Fibroblast of skin of abdomen (primary cell): ENCODE measurements at places on chromosomes 16 and 17.
A peak's percentile ranks its signal among the peaks of the same experiment; 100 is the strongest.

GRCh38 chr17:60395508-60396065 lies 3.7 kb upstream of the USP32 start:
- no peak for DNase-seq

- no peak for DNase-seq
These were observed 81.3 kb downstream of the SSH2 start for GRCh38 chr17:29848737-29849136.

GRCh38 chr17:74430385-74430705 lies 1.5 kb upstream of the GPRC5C start:
- no peak for DNase-seq

- DNase-seq, result no peak
These were observed 9.3 kb downstream of the C16orf90 start for GRCh38 chr16:3485821-3486505.

DNA sequence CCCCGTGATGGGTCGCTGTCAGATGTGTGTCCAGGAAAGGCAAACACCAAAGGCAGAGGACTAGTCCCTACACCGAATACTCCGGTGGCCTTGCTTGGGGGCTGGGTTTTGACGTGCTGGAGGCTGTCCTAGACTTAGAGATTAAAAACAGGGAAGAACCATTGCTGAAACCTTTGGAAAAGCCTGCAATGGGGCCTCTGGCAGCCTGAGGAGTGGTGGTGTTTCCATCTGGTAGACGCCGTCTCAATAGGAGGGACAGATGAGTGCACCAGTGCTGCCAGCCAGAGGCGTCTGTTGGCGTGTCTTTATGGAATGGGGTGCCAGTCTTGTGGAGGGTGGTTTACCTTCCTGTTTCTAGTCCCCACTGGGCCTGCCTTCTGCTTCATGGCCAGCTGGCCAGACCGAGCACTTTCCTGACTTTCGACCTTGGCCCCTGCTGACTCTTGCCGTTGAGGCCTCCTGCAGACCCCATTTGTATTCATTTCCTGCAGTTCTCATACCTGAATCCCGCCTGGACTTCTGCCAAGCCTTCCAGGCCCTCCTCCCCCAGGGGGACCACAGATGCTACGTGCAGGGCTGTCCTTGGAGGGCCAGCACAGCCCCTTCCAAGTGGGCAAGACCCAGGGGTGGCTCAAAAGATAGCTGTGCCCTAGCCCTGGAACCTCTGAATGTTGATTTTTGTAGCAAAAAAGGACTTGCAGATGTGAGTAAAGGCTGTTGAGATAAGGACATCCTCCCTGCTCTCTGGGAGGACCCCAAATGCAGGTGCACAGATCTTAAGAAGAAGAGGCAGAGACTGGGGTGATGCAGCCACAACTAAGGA lies 1.9 kb upstream of the DNASE1 start:
- DNase-seq, result no peak

DNA sequence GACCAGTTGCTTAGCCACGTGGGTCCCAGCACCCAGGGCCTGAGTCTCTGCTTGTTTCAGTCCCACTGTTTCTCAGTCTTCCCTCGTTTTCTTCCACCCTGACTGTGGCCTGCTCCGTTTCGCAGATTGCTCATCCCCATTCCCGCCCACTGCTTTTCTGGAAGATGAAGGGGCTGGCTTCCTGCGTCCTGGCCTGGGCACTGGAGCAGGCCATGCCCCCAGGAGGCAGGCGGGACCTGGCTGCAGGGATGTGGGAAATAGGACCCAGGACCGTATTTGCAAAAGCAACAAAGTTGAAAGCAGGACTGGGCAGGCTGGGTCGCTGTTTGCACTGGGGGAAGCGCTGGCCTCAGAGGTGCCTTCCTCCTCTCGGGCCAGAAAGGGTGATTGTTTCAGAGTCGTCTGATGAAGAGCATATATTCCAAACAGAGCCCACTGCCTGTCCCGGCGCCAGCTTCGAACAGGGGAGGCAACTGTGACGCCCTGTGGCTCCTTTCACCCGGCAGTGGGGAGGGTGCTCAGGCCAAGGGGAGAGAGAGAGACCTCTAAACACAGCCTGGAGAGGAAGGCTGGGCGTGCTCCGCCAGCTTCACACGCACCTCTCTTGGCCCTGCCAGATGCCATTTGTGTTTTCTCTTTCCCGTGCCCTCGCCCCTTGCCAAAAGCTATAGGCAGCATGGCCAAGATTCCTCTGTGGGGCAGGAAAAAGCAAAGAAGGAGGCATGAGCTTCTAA lies 108.6 kb downstream of the CMIP start:
- peak; percentile 25 for DNase-seq

- DNase-seq, result no peak
These were observed 31.2 kb downstream of the LYRM9 start for GRCh38 chr17:27862004-27862403.

DNA sequence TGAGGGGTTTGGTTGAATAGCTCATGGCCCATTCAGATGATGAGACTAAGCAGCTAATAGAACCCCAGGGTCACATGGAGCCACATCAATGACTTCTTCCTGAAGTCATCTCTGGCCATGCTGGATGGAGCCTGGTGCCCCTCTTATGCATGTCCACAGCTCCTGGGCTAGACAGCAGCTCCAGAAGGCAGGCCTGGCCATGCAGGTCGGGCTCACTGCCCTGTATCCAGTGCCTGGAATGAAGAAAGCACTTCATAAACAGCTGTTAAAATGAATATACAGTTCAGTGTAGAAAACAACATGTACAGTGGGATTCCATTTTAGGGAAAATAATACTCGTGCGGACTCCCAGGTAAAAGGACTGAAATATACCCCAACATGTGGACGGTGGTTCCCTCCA lies 73.9 kb downstream of the GNAO1 start:
- no peak for DNase-seq

- DNase-seq, result peak; percentile 40
These were observed 32.3 kb downstream of the BRCA1 start for GRCh38 chr17:43092901-43093300.

DNA sequence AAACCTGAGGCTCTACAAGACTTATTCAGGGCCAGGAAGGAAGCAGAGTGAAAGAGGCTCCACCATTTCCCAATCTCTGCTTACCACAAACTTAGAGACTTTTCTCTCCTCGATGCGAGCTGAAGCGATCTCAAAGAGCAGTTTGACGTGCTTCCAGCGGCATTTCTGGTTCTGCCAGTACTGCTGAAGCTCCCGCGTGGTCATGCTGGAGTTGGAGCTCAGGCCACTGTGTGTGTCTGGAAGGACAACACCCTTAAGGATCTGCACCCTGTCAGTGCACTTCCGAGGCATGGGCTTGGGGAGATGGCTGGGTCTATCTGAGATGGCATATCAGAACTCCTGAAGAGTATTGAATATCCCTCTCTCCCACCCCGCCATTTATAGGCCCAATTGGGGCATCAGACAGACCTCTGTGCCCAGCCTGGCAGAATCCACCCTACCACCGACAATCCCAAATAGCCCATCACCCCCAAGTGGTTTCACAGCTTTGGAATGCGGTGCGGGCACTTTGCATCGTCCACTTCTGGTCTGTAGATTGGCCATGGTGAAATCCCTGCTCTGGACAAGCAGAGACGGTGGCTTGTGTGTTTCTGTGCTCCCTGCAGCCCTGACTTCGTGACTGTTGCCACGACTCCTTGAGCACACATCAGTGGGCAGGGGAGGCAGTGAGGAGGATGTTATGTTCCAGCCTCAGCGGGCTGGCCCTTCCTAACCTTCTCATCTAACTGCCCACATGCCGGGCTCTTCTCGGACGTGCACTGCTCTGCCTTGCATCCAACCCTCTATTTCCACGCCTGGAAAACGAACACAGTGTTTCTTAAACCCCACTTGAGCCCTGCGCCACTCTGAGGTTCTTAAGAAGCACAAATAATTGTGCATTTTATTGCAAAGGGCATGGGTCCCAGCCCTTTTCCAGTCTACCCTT lies 5.2 kb downstream of the SNX20 start:
- no peak for DNase-seq

- no peak for DNase-seq
These were observed 14.1 kb downstream of the RPA1 start for GRCh38 chr17:1843947-1844346.

- no peak for DNase-seq
These were observed 28.5 kb downstream of the IL21R start for GRCh38 chr16:27430512-27430911.

GRCh38 chr17:1948517-1948825 lies 76.7 kb downstream of the RTN4RL1 start:
- no peak for DNase-seq

GRCh38 chr16:728131-728889 lies 1.4 kb downstream of the HAGHL start:
- peak; percentile 72 for DNase-seq

DNA sequence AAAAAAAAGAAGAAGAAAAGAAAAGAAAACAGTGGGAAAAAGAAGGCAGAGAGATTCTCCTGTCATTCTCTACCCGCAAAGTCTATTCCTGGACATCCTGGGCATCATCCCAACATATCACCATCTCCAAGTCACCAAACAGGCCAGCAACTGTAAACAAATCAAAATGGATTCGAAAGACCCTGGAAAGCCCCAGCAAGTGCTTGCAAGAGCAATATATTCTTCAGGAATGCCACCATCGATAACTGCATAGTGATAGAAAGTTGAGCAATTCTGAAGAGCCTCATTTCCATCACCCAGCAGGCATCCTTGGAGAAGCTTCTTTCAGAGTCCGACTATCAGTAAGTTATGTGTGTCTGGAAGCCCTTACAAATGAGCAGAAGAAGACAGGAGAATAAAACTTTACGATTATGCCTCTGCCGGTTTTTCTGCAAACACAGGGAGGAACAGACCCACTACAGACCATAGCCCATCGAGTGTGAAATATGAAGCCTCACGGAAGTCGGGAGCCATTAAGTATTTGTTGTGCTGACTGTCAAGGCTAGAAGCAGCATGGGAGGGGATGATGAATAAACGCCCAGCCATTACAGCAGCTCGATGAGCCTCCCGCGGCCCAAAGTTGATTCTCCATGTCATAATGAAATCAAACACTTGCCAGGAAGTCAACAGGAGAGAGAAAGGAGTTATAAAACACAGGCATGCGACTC lies 64.5 kb upstream of the SEC14L1 start:
- peak; percentile 29 for DNase-seq

GRCh38 chr17:57861790-57862693 lies 12.2 kb upstream of the MRPS23 start:
- no peak for DNase-seq

DNA sequence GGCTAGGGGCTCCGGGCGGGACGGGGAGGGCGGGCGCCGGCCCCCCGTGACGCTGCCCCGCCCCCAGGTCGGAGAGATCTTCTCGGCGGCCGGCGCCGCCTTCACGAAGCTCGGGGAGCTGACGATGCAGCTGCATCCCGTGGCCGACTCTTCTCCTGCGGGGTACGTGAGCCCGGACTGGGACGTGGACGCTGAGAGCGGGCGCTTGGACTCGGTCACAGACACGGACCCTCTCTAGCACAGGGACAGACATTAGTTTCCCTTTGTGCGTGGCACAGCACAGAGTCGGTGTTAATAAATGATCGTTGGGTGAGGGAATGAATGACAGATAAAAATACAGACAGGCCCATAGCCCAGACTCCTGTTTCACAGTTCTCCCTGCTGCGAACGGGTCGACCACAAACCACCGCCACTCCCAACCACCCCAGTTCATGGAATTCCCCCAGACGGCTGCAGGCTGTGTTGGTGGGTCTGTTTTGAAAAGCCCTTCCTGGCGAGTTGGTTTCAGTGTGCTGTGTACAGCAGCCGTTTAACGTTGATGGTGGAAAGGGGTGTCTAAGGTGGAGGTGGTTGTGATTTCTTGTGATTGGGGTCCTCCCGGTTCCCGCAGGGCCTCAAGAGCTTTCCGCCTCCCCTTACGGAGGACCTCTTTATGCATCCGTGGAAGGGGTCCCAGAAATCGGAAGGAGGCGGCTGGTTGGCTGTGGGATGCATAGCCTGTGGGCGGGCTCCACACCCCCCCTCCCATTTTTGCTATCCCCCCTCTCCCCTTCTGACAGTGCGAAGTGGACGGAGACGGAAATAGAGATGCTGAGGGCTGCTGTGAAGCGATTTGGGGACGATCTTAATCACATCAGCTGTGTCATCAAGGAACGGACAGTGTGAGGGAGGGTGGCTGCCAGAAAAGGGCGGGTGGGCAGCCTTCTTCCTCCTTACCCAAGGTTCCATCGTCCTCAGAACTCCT lies 2.9 kb downstream of the RNASEK start:
- DNase-seq, result peak; percentile 65

DNA sequence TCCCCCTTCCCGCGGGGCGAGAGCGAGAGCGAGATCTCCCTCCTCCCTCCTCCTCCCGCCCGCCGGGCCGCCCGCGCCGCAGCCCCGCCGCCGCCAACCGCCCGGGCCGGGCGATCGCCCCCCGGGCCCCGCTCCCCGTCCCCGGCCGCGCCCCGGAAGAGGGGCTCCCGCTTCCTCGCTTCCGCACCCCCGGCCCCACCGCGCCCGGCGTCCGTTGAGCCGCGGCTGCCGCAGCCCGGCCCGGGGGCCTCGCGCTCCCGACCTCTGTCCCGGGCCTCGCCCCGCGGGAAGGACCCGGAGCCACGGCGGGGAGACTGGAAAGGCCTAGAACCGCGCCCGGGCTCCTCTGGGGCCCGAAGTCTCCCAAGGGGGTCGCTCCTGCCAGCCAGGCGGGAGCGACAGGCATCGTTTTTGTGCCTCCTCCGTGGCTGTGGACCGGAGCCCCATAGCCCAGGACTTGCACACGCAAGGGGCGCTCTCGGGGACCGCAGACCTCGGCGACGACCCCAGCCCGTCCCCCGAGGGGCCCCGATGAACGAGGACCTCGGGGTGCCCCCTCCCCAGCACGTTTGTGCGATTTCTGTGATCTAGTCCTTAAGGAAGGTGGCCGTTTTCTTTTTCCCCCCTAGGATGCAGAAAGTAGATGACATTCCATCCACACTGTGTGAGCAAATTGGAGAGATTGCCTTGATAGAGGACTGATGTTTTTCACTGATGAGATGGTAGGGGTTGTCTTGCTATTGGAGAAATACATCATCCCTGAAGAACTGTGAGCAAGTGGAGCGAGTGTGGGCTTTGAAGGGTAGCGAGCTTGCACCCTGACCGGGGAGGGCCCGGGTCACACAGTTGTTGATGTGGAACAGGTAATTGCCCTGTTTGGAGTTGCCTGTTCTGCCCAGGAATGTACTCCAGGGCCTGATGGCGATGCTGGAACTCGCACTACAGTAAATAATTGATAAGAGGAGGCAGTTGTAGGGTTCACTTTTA lies 611 bp downstream of the BANP start:
- DNase-seq, result peak; percentile 10

GRCh38 chr16:47574091-47575054 lies 113.2 kb downstream of the PHKB start:
- DNase-seq, result peak; percentile 45

- no peak for DNase-seq
These were observed at the start of gene KRT15 for GRCh38 chr17:41518789-41519449. TSS of gene KRT15 (minus strand) at chr17:41518890. CDS start at chr17:41518827, 63 bp downstream.

DNA sequence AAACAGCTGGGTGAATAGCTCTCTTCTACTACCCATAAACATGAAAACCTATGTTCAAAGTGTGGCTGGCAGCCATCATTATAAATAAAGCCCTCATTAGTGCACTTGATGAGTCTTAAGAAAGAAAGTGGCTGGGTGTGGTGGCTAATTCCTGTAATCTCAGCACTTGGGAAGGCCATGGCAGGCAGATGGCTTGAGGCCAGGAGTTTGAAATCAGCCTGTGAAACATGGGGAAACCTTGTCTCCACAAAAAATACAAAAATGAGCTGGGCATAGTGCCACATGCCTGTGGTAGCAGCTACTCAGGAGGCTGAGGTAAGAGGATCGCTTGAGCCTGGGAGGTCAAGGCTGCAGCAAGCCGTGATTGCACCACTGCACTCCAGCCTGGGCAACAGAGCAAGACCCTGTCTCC lies 28.3 kb upstream of the APPBP2 start:
- DNase-seq, result peak; percentile 88
